Activated CD4-positive, alpha-beta T cell treated with anti-CD3 and anti-CD28 coated beads, Interleukin-2, amount 10 ng/mL, durations not matched to agents 7 days and 5 days (primary cell): ENCODE measurements at places on chromosomes 2 and 18. TPM values are rescaled to one million over a fixed set of nuclear protein-coding genes. Genes with fewer than 3 reads are reported as not detected.
A peak's percentile ranks its signal among the peaks of the same experiment; 100 is the strongest.

GRCh38 chr18:53943326-53943860 is 281.1 kb downstream of the MBD2 start:
- no peaks in the 10 kb centered on the region for H3K27me3 ChIP-seq
- H3K4me1 ChIP-seq, result no peaks in the 10 kb centered on the region
- no peak overlapping the region for H3K4me3 ChIP-seq
- no peak for DNase-seq

The HS6ST1 gene
- total RNA-seq, result 7.9 TPM

The SKA1 gene
- total RNA-seq, result 44.1 TPM

- H3K27ac ChIP-seq, result no peak overlapping the region
- DNase-seq, result no peak
- H3K27me3 ChIP-seq, result no peaks in the 10 kb centered on the region
- H3K36me3 ChIP-seq, result peaks cover 71% of the 10 kb centered on the region
Measured at GRCh38 chr2:11809586-11810236, 63.3 kb downstream of the LPIN1 start.

- no peaks in the 10 kb centered on the region for H3K36me3 ChIP-seq
- DNase-seq, result no peak
- no peak overlapping the region for H3K4me3 ChIP-seq
- H3K27ac ChIP-seq, result no peak overlapping the region
Measured at GRCh38 chr18:9366126-9366714, 31.6 kb downstream of the TWSG1 start.

DNA sequence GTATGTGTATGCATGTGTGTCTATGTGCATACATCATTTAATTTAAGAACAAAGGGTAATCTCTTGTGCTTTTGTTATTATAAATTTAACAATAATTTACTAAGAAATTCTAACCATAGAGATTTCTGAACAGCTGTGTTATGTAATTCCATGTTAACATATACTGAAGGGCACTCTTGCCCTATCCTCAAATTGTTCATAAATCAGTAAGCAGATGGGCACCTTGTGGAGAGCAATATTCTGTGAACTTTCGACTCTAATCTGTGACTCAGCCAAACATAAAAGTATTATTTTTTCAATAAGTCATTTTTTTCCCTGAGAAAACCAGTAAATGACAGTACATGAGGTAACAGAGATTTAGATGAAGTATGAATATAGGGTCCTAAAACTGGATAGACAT is 938.3 kb upstream of the CRIM1 start:
- no peak overlapping the region for H3K27ac ChIP-seq
- no peak overlapping the region for H3K4me3 ChIP-seq
- no peaks in the 10 kb centered on the region for H3K36me3 ChIP-seq
- H3K4me1 ChIP-seq, result no peaks in the 10 kb centered on the region

The AGXT gene
- total RNA-seq, result not detected

GRCh38 chr2:240953426-240954410 is 44.7 kb upstream of the SNED1 start:
- H3K4me1 ChIP-seq, result no peaks in the 10 kb centered on the region
- H3K4me3 ChIP-seq, result no peak overlapping the region
- DNase-seq, result no peak
- no peak overlapping the region for H3K27ac ChIP-seq

The PLB1 gene
- 0.74 TPM for total RNA-seq

DNA sequence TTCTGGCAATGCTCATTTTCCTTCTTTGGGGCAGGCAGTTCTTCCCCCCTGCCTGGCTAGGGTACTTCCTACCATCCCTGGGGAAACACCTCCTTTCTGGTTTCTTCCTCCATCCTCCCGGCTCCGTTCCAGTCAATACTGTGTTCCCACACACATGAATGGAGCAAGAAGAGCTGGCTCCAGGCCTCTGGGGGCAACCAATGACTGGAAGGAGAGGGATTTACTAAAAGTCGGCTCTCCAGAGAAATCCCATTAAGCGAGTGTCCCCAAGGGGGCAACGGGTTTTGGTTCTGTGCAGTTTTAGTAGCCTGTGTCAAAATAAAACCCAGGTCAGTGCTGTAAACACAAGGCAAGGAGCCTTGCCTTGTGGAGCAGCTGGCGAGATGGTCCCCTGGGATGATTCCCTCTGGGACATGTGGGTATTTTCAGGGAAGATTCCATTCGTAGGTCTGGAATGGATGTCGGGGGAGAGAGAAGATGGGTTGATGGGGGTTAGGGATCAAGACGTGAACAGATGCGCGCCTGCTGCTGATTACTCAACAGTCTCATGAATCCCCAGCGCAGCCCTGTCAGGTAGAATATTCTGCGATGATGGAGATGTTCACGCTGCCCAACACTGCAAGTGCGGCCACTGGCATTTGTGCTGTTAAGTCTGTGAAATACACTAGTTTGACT is 32.0 kb downstream of the EMILIN2 start:
- peaks cover 2% of the 10 kb centered on the region for H3K36me3 ChIP-seq
- DNase-seq, result no peak
- no peak overlapping the region for H3K4me3 ChIP-seq
- no peak overlapping the region for H3K27ac ChIP-seq
- H3K27me3 ChIP-seq, result peaks cover 2% of the 10 kb centered on the region

GRCh38 chr2:29755829-29756228 is 165.6 kb downstream of the ALK start:
- no peak overlapping the region for H3K4me3 ChIP-seq
- no peaks in the 10 kb centered on the region for H3K4me1 ChIP-seq
- no peaks in the 10 kb centered on the region for H3K36me3 ChIP-seq
- DNase-seq, result no peak
- no peak overlapping the region for H3K27ac ChIP-seq
- H3K27me3 ChIP-seq, result peaks cover 3% of the 10 kb centered on the region

- H3K36me3 ChIP-seq, result peaks cover 2% of the 10 kb centered on the region
- H3K27me3 ChIP-seq, result no peaks in the 10 kb centered on the region
- no peak overlapping the region for H3K4me3 ChIP-seq
- H3K4me1 ChIP-seq, result peaks cover 4% of the 10 kb centered on the region
- DNase-seq, result peak; percentile 27
Measured at GRCh38 chr2:162327134-162327769, 8.8 kb upstream of the IFIH1 start.

- H3K4me1 ChIP-seq, result no peaks in the 10 kb centered on the region
- DNase-seq, result no peak
- H3K36me3 ChIP-seq, result no peaks in the 10 kb centered on the region
- H3K27ac ChIP-seq, result no peak overlapping the region
Measured at GRCh38 chr18:35672897-35673296, 91.4 kb downstream of the GALNT1 start.

DNA sequence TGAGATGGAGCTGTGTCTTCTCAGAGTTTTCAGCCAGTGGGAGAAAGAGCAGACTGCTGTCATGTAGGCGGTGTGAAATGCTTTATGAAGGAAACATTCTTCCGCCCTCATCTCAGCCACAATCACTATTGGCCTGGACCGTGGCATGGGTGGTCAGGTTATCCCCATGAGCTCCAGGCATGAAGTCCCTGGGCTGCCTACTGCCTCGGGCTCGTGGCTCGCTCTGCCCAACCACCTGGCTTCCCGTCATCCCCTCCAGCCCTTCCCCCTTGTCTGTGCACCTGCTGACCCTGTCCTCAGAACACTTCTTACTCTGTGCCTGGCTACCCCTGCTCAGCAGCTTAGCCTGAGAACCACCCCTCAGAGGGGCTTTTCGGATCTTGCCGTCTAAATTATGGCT is 15.5 kb downstream of the COLEC11 start:
- no peak for DNase-seq
- H3K27me3 ChIP-seq, result no peaks in the 10 kb centered on the region
- no peak overlapping the region for H3K27ac ChIP-seq
- peaks cover 1% of the 10 kb centered on the region for H3K36me3 ChIP-seq

The RAX gene
- not detected for total RNA-seq

DNA sequence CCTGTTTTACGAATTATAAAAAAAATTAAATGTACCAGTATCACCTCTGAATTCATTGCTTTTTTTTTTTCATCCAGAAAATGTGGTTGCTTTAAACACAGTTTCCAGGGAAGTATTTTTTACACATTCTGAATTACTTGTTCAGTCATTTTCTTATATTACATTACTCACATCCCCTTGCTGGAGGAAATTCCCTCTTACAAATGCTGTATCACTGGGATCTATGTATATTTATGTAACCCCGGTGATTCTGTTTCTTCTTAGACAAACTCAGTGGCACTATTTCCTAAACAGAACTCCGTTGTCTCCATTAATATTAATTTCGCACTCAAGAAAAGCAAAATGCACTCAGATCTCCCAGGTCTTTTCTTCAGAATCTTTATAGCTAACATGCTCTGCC is 1078.5 kb upstream of the ZEB2 start:
- no peaks in the 10 kb centered on the region for H3K27me3 ChIP-seq
- H3K27ac ChIP-seq, result no peak overlapping the region
- no peaks in the 10 kb centered on the region for H3K4me1 ChIP-seq
- H3K4me3 ChIP-seq, result no peak overlapping the region
- H3K36me3 ChIP-seq, result no peaks in the 10 kb centered on the region

- peaks cover 4% of the 10 kb centered on the region for H3K36me3 ChIP-seq
- peak overlapping the region; percentile 98 for H3K27ac ChIP-seq
- peak; percentile 27 for DNase-seq
- peaks cover 41% of the 10 kb centered on the region for H3K4me1 ChIP-seq
- no peaks in the 10 kb centered on the region for H3K27me3 ChIP-seq
Measured at GRCh38 chr2:210477496-210477895, 937 bp upstream of the LANCL1 start.

The MAL gene
- total RNA-seq, result 339 TPM

- no peaks in the 10 kb centered on the region for H3K27me3 ChIP-seq
- H3K4me3 ChIP-seq, result no peak overlapping the region
Measured at GRCh38 chr2:1360557-1361250, 52.6 kb upstream of the TPO start.

DNA sequence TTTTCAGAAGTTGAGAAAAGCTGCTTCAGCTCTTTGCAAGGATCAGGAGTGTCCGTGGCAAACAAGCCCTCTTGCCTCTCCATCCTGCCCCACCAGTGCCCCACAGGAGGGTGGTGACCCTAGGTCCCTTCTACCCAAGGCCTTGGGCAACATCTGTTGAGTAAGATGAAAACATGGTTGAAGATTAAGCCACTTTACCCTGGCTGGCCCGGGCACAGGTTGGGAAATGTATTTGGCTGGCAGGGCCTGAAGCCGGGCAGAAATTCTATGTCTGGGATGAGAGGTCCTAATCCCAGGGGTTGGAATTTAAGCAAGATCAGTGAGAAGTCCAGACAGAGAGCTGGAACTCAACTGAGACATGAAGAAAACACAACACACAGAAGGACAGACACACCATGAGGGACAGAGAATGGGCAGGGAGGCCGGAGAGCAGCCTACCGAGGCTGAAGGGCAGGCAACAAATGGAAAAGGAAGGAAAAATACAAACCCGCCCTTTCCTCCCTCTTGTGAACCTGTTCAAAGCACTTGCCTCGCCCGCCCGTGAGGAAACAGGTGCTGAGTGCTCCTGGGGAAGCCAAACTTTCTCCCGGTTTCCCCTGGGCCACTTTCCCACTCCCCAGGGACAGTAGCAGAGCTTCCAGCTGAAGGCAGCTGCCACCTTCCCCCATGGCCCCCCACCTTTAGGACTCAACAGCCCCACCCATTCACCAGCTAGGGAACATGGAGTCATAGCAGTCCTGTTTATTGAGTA is 86.1 kb downstream of the TNS1 start:
- peaks cover 2% of the 10 kb centered on the region for H3K27me3 ChIP-seq
- H3K36me3 ChIP-seq, result no peaks in the 10 kb centered on the region
- DNase-seq, result no peak
- no peak overlapping the region for H3K27ac ChIP-seq

GRCh38 chr2:162963156-162963555 is 124.6 kb upstream of the KCNH7 start:
- no peaks in the 10 kb centered on the region for H3K4me1 ChIP-seq
- no peaks in the 10 kb centered on the region for H3K36me3 ChIP-seq
- H3K27me3 ChIP-seq, result no peaks in the 10 kb centered on the region
- H3K27ac ChIP-seq, result no peak overlapping the region

DNA sequence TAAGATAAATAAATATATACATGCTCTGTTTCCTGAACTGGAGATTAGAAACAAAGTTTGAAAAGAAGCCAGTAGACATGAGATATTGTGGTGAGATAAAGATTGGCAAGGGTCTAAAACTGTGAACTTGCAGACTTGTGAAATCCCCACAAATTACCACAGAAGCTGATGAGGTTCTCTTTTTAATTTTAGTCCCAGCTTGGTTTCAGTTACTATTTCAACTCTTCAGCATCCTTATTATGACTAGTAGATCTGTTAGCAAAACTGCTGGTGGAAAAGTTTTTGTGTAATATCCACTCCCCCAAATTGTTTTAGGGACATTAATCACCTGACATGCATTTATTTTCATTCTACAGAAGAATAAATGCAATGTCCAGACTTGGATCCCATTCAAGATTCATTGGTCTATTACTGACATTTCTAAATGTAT is 20.8 kb downstream of the RASGRP3 start:
- peaks cover 2% of the 10 kb centered on the region for H3K27me3 ChIP-seq
- peaks cover 49% of the 10 kb centered on the region for H3K4me1 ChIP-seq
- H3K27ac ChIP-seq, result no peak overlapping the region
- DNase-seq, result no peak
- peak overlapping the region; percentile 4 for H3K4me3 ChIP-seq
- H3K36me3 ChIP-seq, result peaks cover 6% of the 10 kb centered on the region

- peaks cover 30% of the 10 kb centered on the region for H3K36me3 ChIP-seq
- DNase-seq, result no peak
- H3K4me3 ChIP-seq, result no peak overlapping the region
- H3K4me1 ChIP-seq, result peaks cover 5% of the 10 kb centered on the region
- no peak overlapping the region for H3K27ac ChIP-seq
Measured at GRCh38 chr2:43905371-43905803, 66.6 kb downstream of the ABCG8 start.

DNA sequence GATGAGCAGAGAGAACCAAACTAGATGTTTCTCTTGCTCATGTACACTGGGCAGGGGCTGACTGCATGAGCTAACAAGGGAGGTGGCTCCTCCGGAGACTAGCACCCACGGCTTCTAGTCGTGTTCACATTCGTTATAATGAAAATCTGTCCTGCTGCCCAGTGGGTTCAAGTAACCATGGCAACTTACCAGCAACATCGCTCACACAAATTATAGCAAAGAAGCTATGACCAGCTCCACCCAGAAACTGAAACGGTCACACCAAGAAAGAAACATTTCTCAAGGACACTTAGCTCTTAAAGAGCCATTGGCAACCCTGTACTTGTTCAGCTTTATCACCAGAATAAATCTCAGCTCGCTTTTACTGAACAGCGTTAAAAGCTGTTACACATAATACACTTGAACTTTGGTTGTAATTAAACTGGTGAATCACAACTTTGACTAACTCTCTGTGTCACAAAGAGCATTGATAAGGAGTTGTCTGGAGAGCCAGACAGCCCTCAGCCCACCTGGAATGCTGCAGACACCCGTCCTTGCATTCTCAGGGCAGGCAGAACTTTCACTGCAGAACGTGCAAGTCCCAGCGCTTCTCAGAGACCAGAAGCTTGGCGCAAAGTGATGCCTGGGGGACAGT is 141.2 kb downstream of the PID1 start:
- no peak overlapping the region for H3K27ac ChIP-seq
- no peaks in the 10 kb centered on the region for H3K27me3 ChIP-seq
- DNase-seq, result no peak
- no peaks in the 10 kb centered on the region for H3K36me3 ChIP-seq
- H3K4me1 ChIP-seq, result no peaks in the 10 kb centered on the region
